ENCODE measurements at places on chromosomes 5 and 9. TPM values are rescaled to one million over a fixed set of nuclear protein-coding genes. Genes with fewer than 3 reads are reported as not detected.
A peak's percentile ranks its signal among the peaks of the same experiment; 100 is the strongest.

DNA sequence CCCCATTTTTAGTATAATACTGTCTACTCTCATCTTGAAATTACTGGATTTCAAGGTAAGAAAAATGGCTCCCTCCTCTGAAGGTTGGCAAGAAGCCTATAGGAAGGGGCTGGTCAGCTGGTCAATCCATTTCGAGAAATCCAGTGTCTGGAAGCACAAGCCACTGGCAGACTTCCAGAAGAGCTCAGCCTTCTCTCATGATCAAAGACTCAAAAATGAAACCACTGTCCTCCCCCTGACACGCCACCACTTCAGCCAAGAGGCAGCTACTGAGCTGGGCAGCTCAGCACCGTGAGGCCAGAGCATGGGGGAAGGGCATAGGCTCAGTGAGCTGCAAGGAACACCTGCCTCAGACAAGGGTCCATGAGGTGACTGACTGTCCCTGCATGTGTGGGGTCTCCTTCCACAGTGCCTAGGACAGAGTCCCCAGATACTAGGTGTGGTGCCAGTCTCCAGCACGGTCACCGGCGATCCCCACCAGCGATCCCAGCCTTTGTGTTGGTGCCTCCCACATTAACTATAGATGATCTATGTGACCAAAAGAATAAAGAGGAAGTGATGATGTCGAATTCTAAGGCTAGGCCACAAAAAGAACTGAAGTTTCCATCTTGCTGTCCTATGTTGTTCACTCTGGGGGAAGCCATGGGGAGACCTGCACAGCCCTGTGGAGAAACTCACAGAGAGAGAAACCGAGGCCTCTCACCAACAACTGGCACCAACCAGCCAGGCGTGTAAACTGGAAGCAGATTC, 100.1 kb upstream of the LRRTM2 start:
- no peak for DNase-seq

DNA sequence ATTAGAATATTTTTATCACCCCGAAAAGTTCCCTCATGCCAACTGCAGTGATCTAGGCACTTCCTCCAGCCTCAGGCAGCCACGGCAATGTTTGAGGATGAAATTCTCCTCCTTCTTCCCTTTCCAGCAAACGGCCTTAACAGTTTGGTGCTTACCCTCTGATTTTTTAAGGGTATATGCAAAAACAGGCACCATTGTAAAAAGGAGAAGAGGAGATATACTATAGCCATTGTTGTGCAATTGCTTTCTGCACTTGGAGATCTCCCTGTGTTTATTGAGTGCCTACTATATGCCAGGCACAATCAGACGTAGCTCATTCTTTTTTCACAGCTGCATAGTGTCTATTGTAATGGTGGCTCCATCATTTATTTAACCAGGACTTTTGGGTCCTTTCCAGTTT, 29.4 kb downstream of the GSN start:
- no peak for DNase-seq

DNA sequence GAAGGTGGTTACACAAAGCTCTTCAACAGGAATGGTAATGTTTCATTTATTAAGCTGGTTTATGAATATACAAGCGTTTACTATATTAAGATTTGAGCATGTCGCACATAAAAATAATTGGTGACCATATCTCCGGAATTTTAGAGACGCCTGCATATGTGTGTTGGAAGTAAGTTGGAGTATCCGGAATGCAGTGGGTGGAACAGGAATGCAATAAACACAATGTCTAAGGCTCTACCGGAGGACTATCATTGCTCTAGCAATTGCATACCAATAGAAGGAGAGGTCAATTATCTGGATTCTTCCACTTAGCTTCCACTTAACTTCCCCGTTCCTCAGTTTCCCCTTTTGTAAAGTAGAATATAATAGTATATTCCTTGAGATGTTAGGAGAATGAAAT, 1.1 kb upstream of the CEP78 start:
- DNase-seq, result no peak

DNA sequence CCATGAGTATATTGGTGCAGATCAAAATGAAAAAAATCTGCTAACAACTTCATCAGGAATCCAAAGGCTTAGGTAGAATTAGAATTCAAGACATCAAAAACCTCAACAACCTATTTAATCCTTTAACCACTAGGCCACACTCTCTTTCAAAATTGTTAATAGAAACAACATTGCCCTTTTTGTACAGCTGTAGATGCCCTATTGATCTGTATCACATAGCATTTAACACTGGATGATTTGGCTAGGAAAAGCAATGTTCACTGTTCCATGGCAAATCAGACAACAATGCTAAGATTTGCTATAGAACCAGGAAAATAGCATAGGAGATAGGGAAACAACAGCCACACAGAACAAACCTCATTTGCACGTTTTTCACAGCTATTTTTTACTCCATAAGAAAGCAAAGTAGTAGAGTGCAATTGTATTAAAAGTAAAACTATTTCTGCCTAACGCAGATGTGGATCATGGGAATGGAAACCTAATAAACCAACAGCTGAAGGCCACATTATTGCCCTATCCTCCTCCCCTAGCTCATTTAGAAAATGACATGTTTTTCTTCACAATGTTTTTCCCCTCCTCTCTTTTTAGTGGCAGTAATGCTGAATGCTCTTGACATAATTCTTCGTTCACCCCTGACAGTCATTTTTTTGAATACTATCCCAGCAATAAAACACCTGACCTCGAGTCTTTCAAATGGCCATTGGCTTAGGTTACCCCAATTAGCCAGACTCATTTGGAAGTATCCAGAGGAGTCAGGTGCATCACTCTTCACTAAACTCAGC, 373.0 kb upstream of the CCNH start:
- no peak for DNase-seq

COL27A1 gene
- 26.7 TPM for total RNA-seq

GRCh38 chr5:134510970-134511795, 14.3 kb upstream of the JADE2 start:
- peak; percentile 52 for DNase-seq
